NCI-H2171 treated with DMSO at 0.1 percent for 48 hours (cell line): ENCODE measurements at places on chromosomes 7 and 10.

GRCh38 chr7:42550706-42551470 lies 313.9 kb upstream of the GLI3 start:
- DNase-seq, result no peak

DNA sequence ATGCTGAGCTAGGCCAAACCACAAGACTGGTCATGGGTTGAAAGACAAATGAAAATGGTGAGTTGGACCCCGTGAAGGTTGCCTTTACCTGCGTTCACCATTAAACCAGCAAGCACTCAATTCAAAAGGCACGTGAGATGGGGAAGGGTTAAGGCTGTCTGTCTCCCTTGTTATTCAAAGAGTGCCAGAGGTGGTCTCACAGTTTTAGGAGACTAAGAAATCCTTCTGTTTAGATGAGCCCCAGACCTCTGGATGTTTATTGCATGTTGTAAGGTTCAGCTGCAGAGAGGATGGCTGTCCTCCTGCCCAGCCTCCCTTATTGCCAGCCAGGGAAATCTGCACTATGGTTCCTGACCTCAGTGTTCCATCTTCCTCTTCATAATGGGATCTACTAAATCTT lies 498.0 kb upstream of the CELF2 start:
- DNase-seq, result no peak

- no peak for DNase-seq
Observed at GRCh38 chr7:28157076-28157745, 23.4 kb downstream of the JAZF1 start.

DNA sequence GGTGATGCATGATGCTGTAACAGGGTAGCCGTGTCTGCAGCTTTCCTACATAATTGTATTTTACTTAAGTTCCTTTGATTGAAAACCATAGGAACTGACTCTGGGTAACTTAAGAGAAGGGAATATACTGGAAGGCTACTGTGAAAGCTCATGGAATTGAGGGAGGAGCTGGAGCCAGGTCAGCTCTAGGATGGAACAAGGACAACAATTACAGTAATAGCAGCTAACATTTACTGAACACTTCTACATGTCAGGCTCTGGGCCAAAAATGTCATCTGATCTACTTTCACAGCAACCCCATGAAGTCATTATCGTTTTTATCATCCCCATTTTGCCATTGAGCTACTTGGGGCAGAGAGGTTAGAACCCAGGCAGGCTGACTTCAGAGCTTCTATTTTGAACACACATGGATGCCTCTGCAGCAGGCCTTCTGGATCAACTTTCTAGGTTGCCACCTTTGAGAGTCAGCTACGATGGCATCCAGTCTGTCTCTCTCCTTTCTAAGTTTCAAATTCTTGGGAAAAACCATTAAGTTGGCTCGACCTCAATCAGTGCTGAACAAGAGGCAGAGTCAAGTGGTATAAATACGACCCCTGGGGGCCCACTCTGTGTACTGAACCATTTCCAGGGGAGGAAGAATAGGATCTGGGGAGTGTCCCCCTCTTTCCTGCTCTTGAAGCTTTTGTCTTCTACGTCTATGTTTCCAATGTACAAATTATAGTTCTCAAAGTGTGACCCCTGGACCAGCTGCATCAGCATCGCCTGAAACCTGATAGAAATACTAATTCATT lies 272.3 kb upstream of the PLPP4 start:
- no peak for DNase-seq

DNA sequence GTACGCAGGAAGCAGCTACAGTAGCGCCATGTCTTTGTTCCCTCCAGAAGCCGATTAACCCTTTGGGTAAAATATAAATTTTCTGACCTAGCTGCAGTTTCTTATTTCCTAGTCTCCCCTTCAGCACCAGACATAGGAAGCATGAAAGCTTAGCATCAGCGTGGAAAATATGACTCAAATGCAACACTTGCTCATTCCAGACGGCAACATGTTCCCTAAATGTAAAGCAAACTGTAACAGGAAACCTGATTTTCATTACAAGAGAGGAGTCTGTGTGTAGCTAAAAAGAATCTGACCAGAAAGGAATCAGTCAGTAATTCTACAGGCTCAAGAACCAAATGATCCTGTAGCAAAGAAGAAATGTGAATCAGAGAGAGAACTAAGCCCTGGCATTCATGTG lies 219.2 kb downstream of the C7orf25 start:
- no peak for DNase-seq

DNA sequence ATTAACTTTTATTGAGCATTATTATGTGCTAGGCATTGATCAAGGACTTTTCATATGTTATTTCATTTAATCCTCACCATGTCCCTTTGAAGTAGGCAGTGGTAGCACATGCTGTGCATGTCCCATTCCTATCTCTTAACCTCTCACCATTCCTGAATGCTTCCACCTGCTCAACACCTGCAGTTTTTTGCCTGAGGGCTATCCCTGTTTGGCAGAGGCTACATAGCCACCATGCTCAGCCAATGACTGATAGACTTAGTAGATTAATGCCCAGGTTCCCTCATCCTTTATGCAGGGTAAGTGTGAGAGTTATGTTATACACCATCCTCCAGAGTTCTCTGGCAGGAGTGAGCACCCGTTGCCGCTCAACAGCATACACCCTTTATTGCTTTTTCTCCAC lies 387.8 kb downstream of the BBS9 start:
- DNase-seq, result no peak

DNA sequence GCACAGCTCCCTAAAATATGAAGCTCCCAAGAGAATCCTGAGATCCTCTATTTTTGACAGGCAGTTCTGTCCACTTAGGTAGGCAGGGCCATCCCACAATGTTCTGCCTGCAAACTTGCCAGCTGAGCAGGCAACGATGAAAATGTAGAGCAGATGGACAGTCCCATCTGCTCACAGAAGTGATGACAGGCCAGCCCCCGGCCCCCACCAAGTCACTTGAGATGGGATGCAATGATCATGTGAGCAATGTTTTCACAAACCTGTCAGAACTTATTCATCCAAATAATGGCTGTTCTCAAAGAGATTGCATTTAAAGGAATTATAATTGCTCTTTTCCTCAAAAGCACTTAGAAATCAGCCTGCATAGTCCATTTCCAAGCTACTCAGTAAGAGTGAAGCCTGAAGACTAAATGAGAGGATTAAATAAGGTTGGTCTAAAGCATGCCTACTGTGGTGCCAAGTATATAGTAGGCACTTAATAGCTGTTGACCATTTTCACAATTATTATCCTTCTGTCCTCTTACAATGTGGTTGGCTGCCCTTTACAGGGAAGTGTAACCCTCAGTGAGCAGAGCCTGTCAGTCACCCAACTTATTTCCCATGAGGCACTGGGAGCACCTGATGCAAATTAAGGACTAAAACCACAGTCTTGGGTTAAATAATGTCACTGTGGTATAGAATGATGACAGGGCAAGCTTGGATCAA lies 301.2 kb downstream of the FGFR2 start:
- peak; percentile 78 for DNase-seq

DNA sequence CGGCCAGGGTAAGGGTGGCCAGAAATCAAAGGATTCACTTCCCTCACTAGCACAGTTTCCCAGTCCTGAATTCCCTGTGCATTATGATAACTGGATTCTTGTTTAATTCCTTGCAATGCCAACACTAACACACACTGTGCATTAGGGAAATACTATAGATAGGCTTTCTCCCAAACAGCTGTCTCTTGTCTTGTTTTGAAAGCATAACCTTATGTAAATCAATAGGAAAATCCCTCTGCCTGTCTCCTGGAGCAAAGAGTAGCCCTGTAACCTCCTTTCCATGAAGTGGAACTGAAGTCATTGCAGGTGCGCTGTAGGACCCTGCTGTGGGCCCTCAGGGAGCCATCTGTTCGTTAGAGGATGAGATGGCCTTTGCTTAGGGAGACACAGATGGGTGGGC lies 82.8 kb upstream of the FAM171A1 start:
- DNase-seq, result no peak
